ENCODE measurements at places on chromosomes 7 and 10.

- peak; percentile 80 for DNase-seq
Measured at GRCh38 chr10:110209454-110209925, 2.1 kb downstream of the MXI1 start.

DNA sequence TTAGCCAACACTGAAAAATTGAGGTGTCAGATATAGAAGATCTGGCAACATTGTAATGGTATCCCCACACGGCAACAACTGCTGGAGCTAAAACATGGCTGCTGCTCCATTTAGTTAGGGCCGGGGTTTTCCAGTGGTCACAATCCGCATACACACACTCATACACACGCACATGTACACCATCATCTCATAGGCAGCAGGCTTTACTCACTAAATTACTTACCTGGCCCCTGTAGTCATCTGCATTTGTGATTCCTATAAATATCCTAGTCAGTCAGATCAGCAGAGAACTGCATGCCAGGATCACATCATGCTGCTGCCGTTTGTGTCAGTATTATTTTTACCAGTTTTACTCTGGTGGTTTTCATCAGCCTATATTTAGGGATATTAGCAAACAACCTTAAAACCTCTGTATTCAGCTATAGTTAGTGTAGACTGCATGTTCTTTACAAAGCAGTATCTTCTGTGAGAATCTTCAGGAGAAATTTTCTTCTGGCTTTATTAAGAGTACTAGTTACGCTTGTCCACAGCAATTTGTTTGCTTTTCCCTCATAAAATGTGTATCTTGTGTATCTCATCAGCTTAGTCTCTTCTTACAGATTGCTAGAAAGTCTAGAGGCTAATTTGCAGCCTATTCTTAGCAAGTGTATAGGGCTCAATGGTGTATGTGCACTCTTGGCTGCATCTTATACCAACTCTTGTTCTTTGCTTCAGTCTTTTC lies 38.3 kb upstream of the PTPN12 start:
- DNase-seq = no peak

- DNase-seq = no peak
Measured at GRCh38 chr7:39608278-39608677, 15.1 kb upstream of the RALA start.

DNA sequence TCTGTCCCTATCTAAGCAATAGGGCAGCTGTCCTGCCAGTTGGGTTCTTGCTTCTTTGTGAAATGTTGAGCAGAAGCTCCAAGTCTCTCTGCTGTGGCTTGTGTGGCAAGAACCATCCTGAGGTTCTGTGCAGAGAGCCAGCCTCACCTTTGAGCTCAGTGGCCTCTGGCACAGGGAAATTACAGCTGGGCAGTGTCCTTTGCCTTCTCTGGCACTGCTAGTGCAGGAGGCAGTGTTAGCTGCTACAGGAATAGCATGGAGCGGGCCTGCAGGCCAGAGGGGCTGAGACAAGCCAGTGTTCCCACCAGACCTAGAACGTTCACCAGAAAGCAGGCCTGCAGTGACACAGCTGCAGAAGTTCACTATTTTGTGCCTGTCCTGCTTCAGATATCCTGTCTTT lies 1.8 kb downstream of the PRXL2A start:
- no peak for DNase-seq

- DNase-seq = no peak
Measured at GRCh38 chr7:121621937-121622336, 225.8 kb upstream of the FAM3C start.

GRCh38 chr7:96819111-96819700 lies 109.6 kb upstream of the SEM1 start:
- DNase-seq = no peak
